ENCODE measurements at places on chromosomes 13 and 19.

DNA sequence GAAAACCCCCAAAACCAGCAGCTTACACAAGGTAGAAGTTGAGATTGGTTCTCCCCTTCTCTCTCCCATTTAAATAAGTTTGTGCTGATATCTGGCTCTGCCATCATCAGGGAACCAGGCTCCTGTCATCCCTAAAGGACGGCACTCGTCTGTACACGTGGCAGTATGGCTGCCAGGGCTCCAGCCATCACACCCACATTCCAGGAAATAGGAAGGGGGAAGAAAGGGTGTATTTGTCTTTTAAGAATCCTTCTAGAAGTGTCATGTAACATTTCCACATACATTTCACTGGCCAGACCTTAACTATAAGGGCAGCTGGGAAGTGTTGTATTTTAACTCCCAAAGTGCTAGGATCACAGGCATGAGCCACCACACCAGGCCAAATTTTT is 10.1 kb downstream of the SPC24 start:
- no peak for DNase-seq

DNA sequence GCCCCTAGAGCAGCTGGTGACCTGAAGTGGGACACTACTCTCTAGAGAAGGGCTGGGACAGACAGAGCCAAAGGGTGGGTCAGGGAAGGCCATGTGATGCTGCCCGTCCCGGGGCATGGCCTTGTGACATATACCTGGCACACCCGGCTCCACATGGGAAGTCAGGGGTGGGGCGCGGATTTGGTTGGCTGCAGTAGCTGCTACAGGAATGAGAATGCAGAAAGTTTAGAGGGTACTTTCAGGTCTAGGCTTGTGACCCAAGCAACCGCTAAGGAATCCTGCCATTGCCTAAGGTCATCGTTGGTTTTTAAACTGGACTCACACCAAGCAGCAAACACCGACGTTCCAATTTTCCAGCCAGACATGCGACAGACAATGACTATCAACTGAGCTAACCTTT is 25.9 kb downstream of the RCBTB2 start:
- no peak for DNase-seq

DNA sequence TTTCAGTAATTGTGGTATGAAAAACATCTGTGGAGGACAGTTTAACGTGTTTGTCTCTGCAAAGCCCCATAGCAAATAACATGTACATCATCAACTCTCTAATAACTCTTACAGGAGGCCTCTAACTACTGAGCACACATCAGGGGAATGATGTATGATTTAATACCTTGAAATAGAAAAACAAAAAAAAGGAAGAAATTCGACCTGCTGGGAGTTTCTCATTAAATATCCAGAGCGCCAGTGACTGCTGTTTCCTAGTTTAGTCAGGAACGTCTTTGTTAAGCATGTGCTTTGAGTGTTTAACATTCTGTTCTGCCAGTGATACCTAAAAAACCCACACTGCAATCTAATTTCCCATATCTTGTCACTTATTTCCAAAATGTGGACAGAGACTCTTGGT is 235.4 kb downstream of the PCDH20 start:
- no peak for DNase-seq

DNA sequence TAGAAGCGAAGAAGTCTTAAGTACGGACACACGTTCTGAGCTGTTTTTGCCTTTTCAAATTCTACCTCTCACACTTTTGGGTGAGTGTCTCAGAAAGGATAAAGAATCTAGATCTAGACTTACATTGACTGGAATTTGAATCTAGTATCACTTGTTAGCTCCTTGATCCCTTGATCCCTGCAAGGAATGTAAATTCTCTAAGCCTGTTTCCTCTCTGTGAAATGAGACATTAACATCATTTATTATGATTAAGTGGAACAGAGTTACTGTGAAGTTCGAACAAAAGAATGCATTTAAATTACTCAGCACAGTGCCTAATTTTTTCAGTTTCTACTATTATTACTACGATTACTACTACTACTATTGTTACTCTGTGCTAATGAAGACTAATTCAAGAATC is 86.6 kb upstream of the POSTN start:
- DNase-seq, result no peak

- no peak for DNase-seq
These were observed 195.2 kb upstream of the IPO5 start for GRCh38 chr13:97758317-97758716.
